ENCODE measurements at places on chromosomes 12 and 14.

DNA sequence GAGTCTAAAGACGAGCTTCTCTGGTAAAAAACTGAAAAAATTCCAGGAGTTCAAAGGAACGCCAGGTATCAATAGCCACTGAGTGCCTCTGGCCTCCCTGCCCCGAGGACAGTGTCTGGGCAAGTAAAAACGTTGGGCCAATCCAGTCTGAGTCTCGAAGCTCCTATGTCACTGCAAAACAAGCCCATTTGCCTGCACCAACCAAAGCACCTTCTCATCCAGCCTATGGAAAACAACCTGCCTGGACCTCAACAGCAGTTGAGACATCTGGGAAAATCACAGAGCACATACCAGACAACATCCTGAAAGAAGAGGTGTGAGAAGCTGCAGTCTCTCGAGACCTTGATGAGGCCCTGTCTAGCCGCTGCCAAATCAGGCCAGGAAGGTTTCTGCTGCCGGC lies 56.6 kb downstream of the RNF34 start:
- DNase-seq = no peak

DNA sequence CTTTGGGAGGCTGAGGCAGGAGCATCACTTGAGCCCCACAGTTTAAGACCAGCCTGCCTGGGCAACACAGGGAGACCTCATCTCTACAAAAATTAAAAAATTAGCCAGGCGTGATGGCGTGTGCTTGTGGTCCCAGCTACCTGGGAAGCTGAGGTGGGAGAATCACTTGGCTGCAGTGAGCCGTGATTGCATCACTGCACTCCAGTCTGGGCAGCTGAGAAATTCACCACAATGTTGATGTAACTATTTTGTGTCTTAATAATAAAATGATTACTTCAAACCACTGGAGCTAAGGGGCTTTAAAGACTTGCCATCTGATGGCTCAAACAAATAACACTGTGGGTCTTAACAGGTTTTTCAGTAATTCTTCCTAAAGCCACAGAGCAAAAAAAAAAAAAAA lies 10.8 kb downstream of the ERH start:
- no peak for DNase-seq

GRCh38 chr14:101992708-101993107 lies 28.3 kb downstream of the DYNC1H1 start:
- DNase-seq = no peak

DNA sequence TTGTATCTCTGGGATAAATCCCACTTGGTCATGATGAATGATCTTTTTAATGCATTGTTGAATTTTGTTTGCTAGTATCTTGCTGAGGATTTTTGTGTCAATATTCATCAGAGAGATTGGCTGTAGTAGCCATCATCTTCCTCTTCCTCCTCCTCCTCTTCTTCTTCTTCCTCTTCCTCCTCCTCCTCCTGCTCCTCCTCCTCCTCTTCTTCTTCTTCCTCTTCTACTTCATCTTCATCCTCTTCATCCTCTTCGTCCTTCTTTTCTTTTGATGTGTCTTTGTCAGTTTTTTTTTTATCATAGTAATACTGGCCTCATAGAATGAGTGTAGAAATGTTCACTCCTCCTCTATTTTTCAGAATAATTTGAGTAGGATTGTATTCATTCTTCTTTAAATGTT lies 15.4 kb upstream of the PPM1H start:
- no peak for DNase-seq

DNA sequence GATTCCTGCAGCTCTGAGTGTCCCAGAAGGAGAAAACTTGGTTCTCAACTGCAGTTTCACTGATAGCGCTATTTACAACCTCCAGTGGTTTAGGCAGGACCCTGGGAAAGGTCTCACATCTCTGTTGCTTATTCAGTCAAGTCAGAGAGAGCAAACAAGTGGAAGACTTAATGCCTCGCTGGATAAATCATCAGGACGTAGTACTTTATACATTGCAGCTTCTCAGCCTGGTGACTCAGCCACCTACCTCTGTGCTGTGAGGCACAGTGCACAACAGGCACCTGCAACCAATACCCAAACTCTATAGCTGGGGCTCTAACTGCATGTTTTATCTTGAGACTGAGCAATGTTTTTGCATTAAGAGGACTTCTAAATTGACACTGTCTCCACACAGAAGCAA lies 379.2 kb upstream of the OR4E1 start:
- no peak for DNase-seq

GRCh38 chr12:121444842-121445202 lies 44.9 kb downstream of the RNF34 start:
- DNase-seq = no peak

Data from AG09319 (cell line).